ENCODE measurements at places on chromosomes 2 and 18.

GRCh38 chr2:207632575-207633493, 7.6 kb upstream of the METTL21A start:
- DNase-seq, result peak; percentile 40

DNA sequence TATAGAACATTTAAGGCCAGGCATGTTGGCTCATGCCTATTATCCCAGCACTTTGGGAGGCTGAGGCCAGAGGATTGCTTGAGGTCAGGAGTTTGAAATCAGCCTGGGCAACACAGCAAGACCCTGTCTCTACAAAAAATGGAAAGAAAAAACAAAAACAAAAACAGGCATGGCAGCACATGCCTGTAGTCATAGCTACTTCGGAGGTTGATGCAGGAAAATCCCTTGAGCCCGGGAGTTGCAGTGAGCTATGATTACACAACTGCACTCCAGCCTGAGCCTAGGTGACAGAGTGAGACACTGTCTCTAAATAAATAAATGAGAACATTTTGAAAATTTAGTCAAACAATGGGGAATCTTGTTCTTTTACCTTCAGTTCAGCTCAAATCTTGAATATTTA, 12.1 kb upstream of the YES1 start:
- no peak for DNase-seq

DNA sequence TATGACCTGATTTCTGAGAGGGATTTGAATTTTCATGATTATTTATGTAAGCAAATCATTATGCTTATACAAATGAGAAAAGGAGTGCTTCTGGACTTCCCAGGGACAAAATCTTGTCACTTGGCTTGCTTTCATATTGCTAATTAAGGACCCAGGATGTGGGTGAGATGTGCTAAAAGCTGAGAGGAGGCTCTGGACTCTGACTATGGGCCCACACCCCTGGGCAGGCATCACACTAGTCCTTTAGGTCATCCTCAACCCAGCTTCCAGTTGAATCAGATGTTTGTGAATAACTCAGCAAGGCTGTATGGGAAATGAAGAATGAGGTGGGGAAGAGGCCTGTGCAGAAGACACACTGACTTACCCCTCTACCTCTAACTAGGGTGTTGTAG, 11.9 kb downstream of the IL1B start:
- no peak for DNase-seq

DNA sequence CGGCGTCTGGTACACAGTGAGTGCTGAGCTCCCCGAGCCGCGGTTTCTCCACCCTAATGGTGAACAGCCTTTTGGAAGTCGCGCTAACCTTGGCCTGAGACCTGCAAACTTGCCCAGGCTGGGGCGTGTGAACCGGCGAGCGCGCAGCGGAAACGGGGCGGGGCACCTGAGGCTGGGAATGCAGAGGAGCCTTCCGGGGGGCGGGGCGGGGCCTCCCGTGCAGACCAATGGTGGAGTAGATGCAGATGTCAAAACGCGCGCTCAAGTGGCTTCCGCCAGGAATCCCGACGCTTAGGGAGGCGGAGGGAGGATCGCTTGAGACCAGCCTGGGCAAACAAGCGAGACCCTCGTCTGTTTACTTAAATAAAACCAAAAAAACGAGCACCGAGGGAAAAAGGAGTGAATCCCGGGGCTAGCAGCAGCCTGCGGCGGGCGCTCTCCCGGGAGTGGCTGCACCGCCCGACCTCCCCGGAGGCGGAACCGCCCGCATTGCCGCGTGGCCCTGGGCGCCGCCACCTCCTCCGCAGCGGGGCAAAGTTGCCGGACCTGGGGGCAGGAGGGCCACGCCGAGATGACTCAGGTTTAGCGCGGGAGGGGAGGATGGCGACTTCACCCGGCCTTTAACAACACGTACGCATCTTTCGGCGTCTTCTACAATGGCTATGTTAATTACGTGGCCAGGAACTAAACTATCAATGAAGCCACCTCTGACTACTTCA, 2.2 kb upstream of the RRM2 start:
- DNase-seq, result peak; percentile 97

DNA sequence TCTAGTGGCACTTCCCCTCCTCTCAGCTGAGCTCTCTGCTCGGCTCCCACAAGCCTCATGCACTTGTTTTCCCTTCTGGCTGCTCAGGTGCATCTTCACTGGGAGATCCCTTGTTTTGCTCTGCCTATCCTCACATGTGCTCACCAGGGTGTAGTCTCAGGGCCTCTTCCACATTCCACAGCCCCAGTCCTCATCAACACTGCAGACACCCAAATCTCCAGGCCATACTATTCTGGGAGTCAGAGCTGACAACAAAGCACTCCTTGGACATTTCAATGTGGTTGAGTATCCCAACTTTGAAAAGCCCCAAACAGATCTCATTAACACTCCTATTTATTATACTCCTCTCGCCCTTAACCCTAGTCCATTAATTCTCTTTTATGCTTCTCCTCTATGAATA, 71.3 kb downstream of the CCDC93 start:
- no peak for DNase-seq
